Body of pancreas (tissue), 4 donors: ENCODE measurements at places on chromosomes 13 and 19.

- peaks cover 10% of the 10 kb centered on the region for H3K4me1 ChIP-seq
- H3K36me3 ChIP-seq: no peaks in the 10 kb centered on the region
- no peak overlapping the region for H3K27ac ChIP-seq
- no peaks in the 10 kb centered on the region for H3K27me3 ChIP-seq
Measured at GRCh38 chr13:35720690-35721554, 244.4 kb upstream of the MAB21L1 start.

GRCh38 chr19:54186351-54186750 lies 3.0 kb downstream of the MBOAT7 start:
- H3K27me3 ChIP-seq: no peaks in the 10 kb centered on the region
- H3K4me1 ChIP-seq: peaks cover 36% of the 10 kb centered on the region
- no peak for DNase-seq
- H3K36me3 ChIP-seq: no peaks in the 10 kb centered on the region
- H3K27ac ChIP-seq: peak overlapping the region; percentile 94

- H3K4me1 ChIP-seq: peaks cover 43% of the 10 kb centered on the region
- no peak overlapping the region for H3K4me3 ChIP-seq
- peak overlapping the region; percentile 96 for H3K27ac ChIP-seq
- no peaks in the 10 kb centered on the region for H3K36me3 ChIP-seq
- no peaks in the 10 kb centered on the region for H3K27me3 ChIP-seq
- DNase-seq: peak; percentile 99
Measured at GRCh38 chr19:2032296-2032941, 16.9 kb upstream of the BTBD2 start.

GRCh38 chr19:33430674-33431277 lies 57.3 kb downstream of the CEBPG start:
- no peaks in the 10 kb centered on the region for H3K27me3 ChIP-seq
- no peak overlapping the region for H3K4me3 ChIP-seq
- peak; percentile 74 for DNase-seq
- no peaks in the 10 kb centered on the region for H3K4me1 ChIP-seq

DNA sequence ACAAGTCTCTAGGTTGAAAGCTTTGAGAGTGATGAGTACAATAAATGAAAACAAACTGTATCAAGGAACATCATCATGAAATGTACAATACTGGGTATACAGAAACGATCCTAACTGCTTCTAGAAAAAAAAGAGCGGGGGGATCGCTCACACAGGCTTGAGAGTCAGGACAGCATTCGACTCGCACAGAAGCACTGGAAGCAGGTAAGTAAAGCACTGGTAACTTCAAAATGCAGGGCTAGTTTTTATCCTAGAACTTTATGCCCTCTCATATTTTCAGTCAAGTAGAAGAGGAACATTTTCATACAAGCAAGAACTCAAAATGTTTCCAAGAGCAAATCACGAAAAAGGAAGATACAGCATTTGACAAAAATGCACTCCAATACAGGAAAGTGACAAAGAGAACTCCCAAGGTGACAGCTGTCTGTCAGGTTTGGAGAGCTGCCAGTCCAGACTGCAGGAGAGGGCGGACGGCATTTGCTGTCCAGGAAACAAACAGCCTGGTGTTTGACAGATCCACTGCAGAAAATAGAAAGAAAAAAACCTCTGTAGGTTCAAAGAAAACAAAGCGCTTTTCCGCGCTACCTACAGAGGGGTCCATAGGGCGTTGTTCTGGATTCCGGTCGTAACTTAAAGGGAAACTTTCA lies 58.2 kb upstream of the XPO4 start:
- no peak for DNase-seq
- H3K36me3 ChIP-seq: no peaks in the 10 kb centered on the region
- H3K4me1 ChIP-seq: no peaks in the 10 kb centered on the region

GRCh38 chr13:109644069-109644750 lies 142.2 kb downstream of the IRS2 start:
- no peak overlapping the region for H3K27ac ChIP-seq
- no peak for DNase-seq
- no peaks in the 10 kb centered on the region for H3K4me1 ChIP-seq
- H3K36me3 ChIP-seq: no peaks in the 10 kb centered on the region

DNA sequence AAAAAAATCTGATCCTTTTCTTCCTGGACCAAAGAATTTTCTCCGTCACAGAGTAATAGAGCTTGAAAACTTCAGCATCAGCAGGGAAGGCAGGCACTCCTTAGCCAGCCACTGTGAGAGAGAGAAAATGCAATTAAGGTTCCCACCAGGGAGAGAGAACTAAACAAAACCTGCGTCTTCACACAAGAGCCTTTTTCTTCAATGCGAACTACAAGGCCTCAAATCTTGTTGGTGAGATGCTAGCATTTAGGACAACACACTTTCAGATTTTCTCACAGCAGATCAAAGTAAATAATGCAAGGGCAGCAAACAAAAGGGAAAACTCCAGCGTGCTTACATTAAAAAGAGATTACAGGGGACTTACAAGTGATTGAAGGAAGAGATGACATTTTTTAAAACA lies 80.1 kb downstream of the DACH1 start:
- H3K4me3 ChIP-seq: no peak overlapping the region
- no peak for DNase-seq
- H3K36me3 ChIP-seq: no peaks in the 10 kb centered on the region
- no peaks in the 10 kb centered on the region for H3K4me1 ChIP-seq

GRCh38 chr13:98504371-98504963 lies 72.4 kb downstream of the STK24 start:
- no peak overlapping the region for H3K27ac ChIP-seq
- H3K27me3 ChIP-seq: no peaks in the 10 kb centered on the region
- peaks cover 72% of the 10 kb centered on the region for H3K4me1 ChIP-seq
- no peaks in the 10 kb centered on the region for H3K36me3 ChIP-seq

- no peaks in the 10 kb centered on the region for H3K4me1 ChIP-seq
- H3K27me3 ChIP-seq: no peaks in the 10 kb centered on the region
- no peaks in the 10 kb centered on the region for H3K36me3 ChIP-seq
- H3K27ac ChIP-seq: no peak overlapping the region
Measured at GRCh38 chr13:37716420-37717195, 118.0 kb upstream of the POSTN start.

DNA sequence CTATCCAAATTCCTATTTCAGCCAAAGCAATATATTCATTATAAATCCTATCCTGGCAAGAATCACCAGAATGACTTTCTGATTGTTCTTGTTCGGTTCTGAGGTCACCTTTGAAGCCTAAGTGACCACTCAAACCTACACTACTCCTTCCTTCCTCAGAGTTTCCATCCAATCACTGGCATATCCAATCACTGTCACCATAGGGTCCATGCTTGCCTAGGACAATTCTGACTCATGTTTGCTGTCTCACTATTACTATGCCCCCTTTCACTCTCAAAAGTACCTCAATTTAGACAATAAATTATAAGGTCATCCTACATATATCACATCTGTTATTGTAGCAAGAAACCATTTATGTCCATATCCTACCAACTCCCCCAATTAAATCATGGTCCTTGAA lies 58.9 kb downstream of the UBL3 start:
- peaks cover 45% of the 10 kb centered on the region for H3K4me1 ChIP-seq
- no peak overlapping the region for H3K27ac ChIP-seq
- no peak overlapping the region for H3K4me3 ChIP-seq
- DNase-seq: no peak

- H3K4me3 ChIP-seq: no peak overlapping the region
- H3K4me1 ChIP-seq: peaks cover 19% of the 10 kb centered on the region
- H3K27me3 ChIP-seq: peaks cover 15% of the 10 kb centered on the region
- H3K36me3 ChIP-seq: no peaks in the 10 kb centered on the region
Measured at GRCh38 chr19:6534451-6535093, 3.7 kb downstream of the TNFSF9 start.

- no peak overlapping the region for H3K27ac ChIP-seq
- no peak overlapping the region for H3K4me3 ChIP-seq
- H3K27me3 ChIP-seq: no peaks in the 10 kb centered on the region
Measured at GRCh38 chr19:19468424-19469050, 46.8 kb downstream of the TSSK6 start.

- H3K4me1 ChIP-seq: no peaks in the 10 kb centered on the region
- no peaks in the 10 kb centered on the region for H3K36me3 ChIP-seq
- no peak for DNase-seq
- H3K4me3 ChIP-seq: no peak overlapping the region
Measured at GRCh38 chr19:45554481-45554880, 30.1 kb downstream of the OPA3 start.

- H3K27me3 ChIP-seq: peaks cover 7% of the 10 kb centered on the region
- DNase-seq: no peak
- H3K36me3 ChIP-seq: no peaks in the 10 kb centered on the region
- H3K4me3 ChIP-seq: no peak overlapping the region
- no peak overlapping the region for H3K27ac ChIP-seq
Measured at GRCh38 chr13:28819046-28819730, 951 bp upstream of the MTUS2 start.

DNA sequence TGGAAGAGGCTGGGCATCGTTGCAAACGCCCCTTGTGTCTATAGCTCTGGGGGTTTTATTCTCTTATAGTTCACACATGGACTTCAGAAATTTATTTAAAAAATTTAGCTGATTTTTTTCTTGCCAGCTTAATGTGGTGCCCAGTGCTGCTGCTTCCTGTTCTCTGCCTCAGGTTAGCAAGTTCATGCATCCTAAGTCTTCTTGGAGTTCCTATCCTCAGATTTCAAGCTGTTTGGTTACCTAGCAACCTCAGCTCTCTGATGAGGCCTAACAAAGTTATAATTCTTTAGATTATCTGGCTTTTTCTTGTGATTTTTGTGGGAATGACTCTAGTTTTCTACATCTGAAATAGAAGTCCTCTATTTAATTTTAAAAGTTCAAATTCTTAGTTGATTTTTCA lies 250.9 kb downstream of the MAB21L1 start:
- H3K27ac ChIP-seq: no peak overlapping the region
- no peaks in the 10 kb centered on the region for H3K4me1 ChIP-seq
- H3K36me3 ChIP-seq: no peaks in the 10 kb centered on the region
- H3K4me3 ChIP-seq: no peak overlapping the region
- H3K27me3 ChIP-seq: no peaks in the 10 kb centered on the region

DNA sequence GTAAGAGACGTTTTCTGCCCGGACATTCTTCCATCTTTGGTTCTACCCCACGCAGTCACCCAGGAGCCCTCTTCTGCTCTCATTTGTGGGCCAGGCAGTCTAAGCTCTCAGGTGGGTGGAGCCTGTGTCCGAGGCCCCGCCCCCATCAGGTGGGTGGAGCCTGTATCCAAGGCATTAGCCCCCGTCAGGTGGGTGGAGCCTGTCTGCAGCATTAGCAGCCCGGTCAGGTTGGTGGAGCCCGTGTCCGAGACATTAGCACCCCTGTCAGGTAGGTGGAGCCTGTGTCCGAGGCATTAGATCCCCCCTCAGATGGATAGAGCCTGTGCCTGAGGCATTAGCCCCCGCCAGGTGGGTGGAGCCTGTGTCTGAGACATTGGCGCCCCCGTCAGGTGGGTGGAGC lies 45.5 kb upstream of the C13orf46 start:
- H3K4me3 ChIP-seq: no peak overlapping the region
- no peaks in the 10 kb centered on the region for H3K4me1 ChIP-seq
- no peaks in the 10 kb centered on the region for H3K27me3 ChIP-seq
- no peak for DNase-seq

DNA sequence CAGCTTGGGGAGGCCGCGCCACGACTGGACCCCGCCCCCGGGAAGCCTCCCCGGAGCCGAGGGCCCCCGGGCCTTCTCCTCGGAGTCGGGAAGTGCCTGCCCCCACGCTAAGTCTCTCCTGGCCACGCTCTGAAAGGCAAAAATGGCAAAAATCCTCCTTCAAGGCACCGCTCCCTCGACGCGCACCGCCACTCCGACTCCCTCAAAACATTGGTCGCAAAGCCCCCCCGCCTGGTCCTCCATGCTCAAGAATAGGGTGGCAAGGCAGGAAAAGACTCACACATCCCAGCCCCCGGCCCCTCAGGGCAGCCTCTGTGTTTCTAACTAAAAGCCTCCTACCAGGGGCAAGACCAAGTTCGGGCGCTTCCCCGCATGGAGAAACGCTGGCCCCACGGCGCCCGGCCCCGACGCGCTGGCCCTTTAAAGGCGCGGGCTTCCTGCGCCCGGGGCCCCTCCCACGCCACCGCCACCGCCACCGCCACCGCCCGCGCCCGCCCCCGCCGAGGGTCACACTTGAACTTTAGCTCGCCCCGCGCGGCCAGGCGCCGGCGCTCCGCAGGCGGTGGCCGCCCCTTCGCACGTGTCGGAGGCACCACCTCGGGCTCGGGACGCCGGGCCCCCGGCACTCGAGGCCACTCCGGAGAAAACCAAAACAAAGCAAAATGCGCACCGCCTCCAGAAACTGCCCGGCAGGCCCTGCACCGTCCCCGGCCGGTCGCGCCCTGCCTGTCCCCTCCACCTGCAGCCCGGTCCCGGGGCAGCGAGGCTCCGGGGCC lies 1.9 kb downstream of the FOXO1 start:
- peak overlapping the region; percentile 98 for H3K27ac ChIP-seq
- peaks cover 44% of the 10 kb centered on the region for H3K4me1 ChIP-seq
- H3K36me3 ChIP-seq: no peaks in the 10 kb centered on the region

DNA sequence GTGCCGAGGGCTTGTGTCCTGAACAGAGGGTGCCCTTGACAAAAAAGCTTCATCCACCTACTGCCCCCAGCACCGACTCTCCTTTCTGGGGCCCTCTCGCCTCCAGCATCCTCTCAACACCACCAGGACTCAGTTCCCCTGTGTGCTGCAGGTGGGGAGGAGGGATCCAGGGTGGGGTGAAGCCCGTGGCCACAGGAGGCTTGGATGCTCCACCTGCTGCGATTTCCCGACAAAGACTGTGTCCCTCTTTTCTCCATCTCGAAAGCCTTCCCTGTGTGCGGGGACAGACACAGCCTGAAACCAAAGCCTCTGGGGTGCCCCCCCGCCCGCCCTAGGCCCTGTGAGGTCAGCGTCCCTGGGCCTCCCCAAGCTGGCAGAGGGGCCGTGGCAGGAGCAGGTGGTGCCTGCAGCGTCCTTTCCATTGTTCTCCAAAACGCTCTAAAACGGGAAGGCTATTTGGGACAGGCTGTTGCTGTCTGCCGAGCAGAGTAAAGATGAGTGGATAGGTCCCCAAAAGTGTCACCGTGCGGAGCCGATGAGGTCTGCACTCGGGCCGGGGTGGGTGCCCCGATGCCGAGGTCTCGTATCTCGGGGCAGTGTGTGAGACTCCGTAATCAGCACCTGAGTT lies 185.7 kb downstream of the PTPRS start:
- no peaks in the 10 kb centered on the region for H3K27me3 ChIP-seq
- no peaks in the 10 kb centered on the region for H3K4me1 ChIP-seq
- H3K36me3 ChIP-seq: no peaks in the 10 kb centered on the region

DNA sequence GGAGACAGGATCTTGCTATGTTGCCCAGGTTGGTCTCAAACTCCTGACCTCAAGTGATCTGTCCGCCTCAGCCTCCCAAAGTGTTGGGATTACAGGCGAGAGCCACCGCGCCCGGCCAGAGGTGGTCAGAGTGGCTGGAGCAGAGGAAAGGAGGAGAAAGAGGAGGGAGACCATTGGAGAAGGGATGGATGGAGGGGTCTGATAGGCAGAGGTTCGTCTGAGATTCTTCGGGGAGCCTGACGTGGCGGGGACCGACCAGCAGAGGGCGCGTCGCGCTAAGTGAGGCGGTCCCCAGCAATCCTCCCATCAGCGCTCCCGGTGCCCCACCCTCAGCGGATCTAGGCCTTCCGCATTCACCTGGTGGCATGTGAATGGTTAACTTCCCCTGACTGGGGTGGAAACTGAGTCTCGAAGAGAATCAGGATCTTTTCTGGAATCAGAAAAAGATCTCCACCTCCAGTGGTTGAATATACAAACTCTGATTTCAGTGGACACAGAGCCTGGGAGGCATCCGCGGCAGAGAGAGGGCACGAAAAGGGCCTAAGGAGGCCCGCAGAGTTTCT lies 8.8 kb downstream of the GTPBP3 start:
- peak; percentile 74 for DNase-seq
- no peaks in the 10 kb centered on the region for H3K4me1 ChIP-seq
- H3K27me3 ChIP-seq: no peaks in the 10 kb centered on the region

- no peak overlapping the region for H3K4me3 ChIP-seq
- no peak overlapping the region for H3K27ac ChIP-seq
- H3K36me3 ChIP-seq: no peaks in the 10 kb centered on the region
Measured at GRCh38 chr13:92513672-92514071, 712.9 kb upstream of the GPC6 start.

GRCh38 chr19:43265664-43266025 lies 3.7 kb downstream of the PSG9 start:
- H3K27me3 ChIP-seq: no peaks in the 10 kb centered on the region
- no peaks in the 10 kb centered on the region for H3K4me1 ChIP-seq
- H3K36me3 ChIP-seq: no peaks in the 10 kb centered on the region
- H3K27ac ChIP-seq: no peak overlapping the region
